Fibroblast of skin of scalp (primary cell): ENCODE measurements at places on chromosomes 5 and 9.

DNA sequence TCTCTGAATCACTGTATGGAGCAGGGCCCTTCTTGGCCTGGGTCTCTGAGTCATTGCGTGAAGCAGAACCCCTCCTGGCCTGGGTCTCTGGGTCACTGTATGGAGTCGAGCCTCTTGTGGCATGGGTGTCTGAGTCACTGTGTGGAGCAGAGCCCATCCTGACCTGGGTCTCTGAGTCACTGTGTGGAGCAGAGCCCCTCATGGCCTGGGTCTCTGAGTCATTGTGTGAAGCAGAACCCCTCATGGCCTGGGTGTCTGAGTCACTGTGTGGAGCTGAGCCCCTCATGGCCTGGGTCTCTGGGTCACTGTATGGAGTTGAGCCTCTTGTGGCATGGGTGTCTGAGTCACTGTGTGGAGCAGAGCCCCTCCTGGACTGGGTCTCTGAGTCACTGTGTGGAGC, 94.0 kb upstream of the RAPGEF1 start:
- DNase-seq = peak; percentile 19

DNA sequence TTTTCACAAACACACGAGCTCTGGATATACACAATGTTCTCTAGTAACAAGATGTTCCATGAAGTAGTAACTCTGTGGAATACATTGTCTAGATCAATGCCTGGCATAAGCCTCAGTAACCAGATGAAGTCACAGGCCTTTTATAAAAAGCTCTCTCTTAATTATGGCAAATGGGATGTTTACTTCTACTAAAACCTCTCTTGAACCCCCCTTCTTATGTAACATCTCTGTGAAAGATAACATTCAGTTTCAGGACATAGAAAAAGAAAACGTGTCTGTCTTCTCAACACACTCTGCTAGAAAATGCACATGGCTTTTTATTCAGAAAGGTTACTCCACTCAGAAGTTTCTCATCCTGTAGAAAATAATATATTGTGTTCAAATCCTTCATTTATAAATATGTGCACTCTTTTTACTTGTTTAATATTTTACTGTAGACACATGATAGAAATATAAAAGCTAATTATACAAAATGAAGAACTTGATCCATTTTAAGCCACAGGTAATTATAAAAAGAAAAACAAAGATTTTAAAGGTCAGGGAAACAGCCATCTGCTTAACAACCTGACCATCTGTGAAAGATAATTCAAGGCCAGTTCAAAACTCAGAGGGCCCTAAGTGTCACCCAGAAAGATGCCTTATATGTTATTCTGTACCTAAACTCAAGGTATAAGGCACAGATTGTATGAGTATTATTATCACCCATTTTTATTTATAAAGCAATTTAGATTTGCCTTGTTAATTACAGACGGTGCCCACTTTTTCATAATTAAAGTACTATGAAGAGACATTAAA, 812.0 kb downstream of the CDH18 start:
- DNase-seq = no peak

DNA sequence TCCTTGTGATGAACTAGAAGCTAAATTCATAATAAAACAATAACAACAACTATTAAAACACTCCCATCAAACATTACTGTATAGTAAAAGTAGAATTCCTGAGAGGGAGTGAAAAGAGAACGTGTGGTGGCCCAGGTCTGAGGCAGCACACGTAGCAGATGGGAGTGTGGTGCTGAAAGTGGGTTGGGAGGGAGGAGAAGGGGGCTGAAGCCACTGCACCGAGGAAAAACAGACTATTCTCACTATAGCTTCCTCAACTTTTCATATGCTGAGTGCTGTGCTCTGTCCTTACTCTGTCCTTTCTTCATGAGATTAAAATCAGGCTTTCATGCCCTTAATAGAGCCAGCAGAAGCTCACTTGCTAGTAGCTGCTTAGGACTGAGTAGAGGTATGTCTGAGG, 170.9 kb downstream of the PCSK1 start:
- no peak for DNase-seq

DNA sequence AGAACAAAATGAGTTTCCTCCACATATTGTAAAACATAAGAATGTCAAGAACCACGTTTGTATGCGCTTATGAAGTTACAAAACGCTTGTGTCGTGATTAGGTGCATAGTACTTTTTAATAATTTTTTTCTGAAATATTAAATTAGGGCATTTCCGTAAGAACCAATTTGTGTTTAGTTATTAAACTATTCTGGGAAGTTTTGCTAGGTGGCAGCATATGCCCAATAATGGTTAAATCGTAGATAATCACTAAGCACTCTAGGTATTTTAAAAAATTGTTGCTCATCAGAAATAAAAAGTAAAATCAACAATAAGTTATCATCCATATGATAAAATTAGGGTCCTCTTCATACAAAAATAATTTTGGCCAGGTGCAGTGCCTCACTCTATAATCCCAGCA, 5.4 kb downstream of the SRFBP1 start:
- peak; percentile 54 for DNase-seq

DNA sequence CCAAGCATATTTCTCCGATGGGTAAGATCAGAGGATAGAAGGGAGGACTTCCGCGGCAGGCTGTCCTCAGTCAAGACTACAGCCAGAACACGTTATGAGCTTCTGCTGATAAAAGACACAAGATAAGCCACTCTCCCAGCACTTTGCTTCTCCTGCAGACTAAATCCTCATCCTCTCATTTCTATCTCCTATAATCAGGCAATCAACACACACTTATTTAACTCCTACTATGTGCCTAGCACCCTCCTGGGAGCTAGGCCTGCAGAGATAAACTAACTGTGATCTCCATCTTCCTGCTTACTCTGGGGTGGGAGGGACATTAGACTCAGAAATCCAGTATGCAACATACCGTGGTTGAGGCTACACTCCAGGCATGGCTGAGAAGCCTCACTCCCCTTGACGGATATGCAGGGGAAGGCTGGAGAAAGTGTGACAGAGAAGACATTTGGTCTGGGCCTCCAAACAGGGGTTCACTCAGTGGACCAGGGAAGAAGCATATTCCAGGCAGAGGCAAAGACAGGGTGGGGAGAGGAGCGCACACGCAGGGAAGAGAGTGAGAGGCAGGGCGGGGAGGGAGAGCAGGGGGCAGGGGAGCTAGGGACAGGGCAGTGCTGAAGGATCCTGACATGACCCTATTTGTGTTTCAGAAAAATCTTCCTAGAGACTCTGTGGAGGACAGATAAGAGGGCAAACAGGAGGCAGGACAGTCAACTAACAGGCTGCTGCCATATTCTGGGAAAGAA, 274.1 kb downstream of the DENND1A start:
- no peak for DNase-seq

GRCh38 chr9:117464941-117465616, 50.2 kb upstream of the ASTN2 start:
- no peak for DNase-seq

DNA sequence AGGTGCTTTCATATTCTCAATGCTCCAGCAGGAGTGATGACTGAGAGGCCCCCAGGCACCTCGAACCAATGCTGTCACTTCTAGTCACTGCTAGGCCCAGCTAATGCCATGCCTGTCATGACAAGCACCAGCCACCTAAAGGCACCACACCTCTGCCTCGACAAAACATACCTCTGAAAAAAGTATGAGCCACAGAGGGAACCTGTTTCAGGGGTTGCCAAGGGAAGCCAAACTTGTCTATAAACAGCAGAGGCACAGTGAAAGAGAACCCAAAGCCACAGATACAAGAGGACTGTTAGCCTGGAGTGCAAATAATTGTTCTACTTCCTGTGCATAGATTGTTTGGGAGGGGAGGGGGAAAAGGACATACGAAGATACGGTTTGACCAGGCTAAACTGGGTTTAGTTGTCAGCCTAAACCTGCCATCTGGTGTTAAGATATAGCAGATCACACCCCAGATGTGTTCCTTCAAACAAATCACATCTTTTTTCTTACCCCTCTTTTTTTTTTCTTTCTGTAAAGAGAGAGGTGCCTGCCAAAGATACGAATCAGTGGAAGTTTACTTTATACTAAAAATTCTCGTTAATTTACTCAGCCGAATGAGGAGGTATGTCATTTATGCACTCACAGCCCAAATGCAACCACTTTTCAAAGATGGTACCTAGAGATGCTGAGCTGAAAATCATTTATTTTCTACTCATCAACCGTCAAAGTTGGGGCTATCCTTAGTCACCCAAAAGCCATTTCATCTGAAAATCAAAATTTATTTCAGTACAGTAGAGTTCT, 45.7 kb downstream of the BNC2 start:
- DNase-seq = peak; percentile 59

DNA sequence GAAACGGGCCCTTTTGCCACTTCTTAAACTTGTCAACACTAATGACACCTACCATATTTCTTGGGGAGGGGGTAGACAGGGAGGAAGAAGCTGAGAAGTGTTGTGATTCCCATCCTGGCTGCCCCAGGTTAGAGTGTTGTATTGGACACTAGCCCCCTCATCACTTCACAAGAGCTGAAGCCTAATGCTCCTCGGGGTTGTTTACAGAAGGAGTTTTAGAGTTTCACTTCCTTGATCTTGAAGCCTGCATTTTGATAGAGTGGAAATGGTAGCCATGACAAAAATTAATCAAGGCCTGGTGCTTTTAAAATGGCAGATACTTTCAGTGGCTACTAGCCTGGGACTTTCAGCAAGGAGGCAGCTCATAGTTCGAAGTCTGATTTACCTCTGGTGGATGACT, 11.0 kb upstream of the FAM120AOS start:
- DNase-seq = no peak

- peak; percentile 83 for DNase-seq
These were observed at the start of gene MAPK9 for GRCh38 chr5:180291943-180292831. TSS of gene MAPK9 (minus strand) at chr5:180292083. CDS start at chr5:180280561, 11,522 bp downstream.

- peak; percentile 60 for DNase-seq
These were observed 9.9 kb downstream of the ZBED3 start for GRCh38 chr5:77076961-77077828.

- DNase-seq = no peak
These were observed 40.0 kb downstream of the PRR16 start for GRCh38 chr5:120504057-120504456.

DNA sequence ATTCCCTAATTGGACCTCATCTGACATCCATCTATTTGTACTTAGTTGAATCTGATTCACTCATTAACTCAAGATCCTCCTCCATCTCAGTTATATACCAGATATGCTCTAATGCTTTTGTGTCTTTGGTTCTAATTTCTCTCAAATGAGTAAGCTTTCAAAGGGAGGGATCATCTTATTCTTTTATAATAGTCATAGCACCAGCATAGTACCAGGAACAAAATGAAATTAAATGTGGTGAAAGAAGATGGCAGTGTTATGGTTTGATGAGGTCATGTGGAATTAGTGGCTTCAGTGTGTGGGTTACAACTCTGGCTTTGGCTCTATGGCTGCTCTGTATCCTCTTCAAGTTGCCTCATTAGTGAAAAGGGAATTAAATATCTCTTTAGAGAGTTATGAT, 32.5 kb upstream of the ZNF366 start:
- no peak for DNase-seq

- DNase-seq = no peak
These were observed 407.5 kb downstream of the AGTPBP1 start for GRCh38 chr9:85334228-85334627.

DNA sequence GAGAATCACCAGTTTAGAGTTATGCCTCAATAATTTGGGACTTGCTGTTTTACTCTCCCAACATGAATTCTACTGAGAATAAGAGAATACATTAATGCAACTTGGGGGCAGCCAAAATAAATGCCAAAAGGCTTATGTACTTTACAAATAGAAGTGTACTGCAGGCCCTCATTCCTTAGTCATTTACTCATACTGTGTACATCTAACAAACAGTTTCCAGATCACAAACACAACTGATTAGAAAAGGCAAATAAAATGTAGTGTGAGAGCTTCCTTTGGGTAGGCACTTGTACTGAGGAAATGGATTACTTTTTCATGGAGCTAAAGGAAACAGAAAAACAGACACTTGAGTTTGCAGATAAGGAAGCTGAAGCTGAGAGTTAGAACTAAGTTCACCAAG, 12.6 kb downstream of the ANKDD1B start:
- peak; percentile 28 for DNase-seq

- no peak for DNase-seq
These were observed 476.6 kb upstream of the SGCD start for GRCh38 chr5:155850370-155850769.

GRCh38 chr9:21993893-21994555, at the start of gene CDKN2A:
TSS of gene CDKN2A (minus strand) at chr9:21994392.
- no peak for DNase-seq

- DNase-seq = no peak
These were observed 94.0 kb downstream of the IQGAP2 start for GRCh38 chr5:76497065-76497460.

DNA sequence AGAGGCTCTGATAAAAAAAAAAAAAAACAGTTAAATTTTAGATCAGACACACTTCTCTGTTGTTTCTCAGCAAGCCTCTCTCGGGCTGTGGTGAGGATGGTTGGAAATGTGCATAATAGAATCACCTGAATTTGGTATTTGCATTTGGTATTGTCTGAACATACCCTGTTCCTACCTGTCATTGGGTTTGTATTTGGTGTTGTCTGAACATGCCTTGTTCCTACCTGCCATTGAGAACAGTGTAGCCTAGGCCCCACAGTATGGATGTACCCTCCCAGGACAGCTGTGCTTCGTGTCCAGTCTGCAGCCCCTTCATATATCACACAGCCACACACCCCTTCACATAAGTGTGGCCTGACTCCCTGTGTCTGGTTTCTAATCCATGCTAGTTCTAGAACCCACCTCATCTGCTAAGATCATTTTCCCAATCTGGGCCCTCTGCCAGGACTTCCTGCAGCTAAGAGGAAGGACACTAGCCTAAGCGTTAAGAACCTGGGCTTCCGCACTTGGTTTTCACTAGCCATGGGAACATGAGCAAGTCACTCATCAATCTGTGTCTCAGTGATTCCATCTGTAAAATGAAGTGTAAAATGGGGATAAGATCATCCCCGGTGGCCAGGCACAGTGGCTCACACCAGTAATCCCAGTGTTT, 49.2 kb downstream of the ITGA2 start:
- DNase-seq = no peak

DNA sequence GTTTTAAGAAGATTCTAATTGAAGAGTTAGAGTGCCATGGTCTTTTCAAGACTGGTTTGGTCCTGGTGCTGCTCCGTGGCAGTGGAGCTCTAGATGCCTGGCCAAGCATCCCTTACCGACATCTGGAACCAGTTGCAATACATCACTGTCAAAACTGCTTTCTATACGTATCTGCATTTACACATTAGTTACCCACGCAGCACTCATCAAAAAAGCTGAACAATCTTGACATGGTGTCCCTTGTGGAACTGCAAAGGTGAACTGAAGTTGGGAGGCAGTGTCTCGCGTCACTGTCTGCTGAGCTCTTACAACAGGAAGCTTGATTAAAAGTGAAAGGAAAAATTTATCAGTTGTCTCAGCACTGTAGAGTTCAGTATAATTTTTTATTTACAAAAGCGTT, 82.6 kb downstream of the PBX3 start:
- no peak for DNase-seq

- no peak for DNase-seq
These were observed 18.2 kb downstream of the TMEM215 start for GRCh38 chr9:32801530-32801929.

DNA sequence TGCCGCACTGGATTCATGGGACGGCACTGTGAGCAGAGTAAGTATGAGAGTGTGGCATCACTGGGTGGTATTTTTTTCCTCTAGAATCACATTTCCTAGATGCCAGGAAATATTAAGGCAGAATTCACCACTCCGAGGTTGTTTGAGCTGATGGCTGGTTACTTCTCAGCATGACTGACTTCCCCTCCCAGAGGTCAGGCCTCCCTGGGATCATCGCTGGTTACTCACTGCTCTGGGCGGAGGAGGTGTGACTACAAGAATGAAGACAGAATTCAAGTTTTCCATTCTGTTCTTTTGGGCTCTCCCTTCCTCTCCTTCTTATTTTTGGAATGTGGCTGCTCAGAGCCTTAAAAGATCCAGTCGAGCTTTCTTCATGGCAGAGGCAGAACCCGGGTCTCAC, 76.6 kb upstream of the PRRC1 start:
- peak; percentile 45 for DNase-seq
